ENCODE measurements at places on chromosomes 2 and 18.
A peak's percentile ranks its signal among the peaks of the same experiment; 100 is the strongest.

DNA sequence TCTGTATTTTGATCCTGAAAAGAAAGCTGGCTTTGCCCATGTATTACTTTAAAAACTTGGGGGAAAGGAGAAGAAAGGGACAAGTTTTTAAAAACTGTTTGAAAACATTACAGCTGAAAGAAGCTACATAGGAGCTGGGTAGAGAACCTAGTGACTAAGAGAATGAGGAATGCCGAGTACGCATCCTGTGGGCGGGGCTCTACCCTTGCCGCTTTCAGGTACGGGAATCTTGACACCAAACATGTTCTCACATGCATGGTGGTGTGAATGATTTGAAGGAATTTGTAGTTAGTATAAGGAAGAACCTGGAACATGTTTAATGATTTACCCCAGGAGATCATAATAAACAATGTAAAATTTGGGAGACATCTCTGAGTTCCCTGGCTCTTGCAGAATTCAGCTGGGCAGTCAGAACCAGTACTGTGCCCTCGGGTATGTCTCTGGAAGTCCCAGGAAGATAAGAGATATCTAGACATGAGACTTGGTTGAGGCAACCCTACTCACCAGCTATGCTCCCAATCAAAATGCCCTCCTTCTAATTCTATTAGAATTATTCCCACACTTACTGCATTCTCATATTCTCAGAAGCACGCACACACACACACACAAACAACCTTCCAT is 16.5 kb upstream of the TGFA start:
- DNase-seq = no peak

- DNase-seq = no peak
These were observed 18.1 kb upstream of the MGAT4A start for GRCh38 chr2:98749066-98749450.

GRCh38 chr2:173159791-173160463 is 84.3 kb downstream of the MAP3K20 start:
- DNase-seq = peak; percentile 98

- DNase-seq = no peak
These were observed 3.1 kb downstream of the EFR3B start for GRCh38 chr2:25044990-25045389.

- no peak for DNase-seq
These were observed 385.4 kb upstream of the CDH7 start for GRCh38 chr18:65365245-65365980.

DNA sequence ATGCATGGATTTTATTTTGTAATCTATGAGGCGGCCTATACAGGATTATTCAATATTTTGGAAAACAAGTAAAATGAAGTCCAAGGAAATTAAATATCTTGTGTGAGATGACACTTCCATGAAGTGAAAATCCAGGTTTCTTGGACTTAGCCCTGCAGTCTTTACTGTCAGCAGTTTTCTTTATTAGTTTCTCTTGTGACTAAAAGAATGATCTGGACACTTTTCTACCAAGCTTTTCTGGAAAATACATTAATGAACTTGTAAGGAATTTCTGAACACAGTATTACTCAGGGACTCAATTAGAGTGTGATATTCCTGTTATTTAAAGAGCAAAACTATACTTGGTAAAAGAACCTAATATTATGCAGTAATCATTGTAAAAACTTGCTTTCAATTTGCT is 610.4 kb upstream of the SLC8A1 start:
- no peak for DNase-seq

DNA sequence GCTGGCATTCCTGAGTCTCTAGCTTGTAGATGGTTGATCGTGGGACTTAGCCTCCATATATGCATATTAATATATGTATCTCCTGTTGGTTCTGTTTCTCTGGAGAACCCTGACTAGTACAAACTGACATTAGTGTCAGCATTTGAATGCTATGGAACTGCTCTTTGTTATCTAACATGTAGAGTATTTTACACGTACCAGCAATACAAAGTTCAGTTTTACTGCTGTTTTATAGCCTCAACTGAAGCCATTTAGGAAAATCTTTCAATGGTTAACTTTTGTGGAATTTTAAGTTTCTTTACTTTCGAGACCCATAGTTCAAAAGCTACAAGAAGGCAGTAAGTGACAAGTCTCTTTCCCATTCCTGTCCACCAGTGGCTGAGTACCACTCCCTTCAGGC is 418.4 kb downstream of the NUP35 start:
- no peak for DNase-seq

- no peak for DNase-seq
These were observed 6.8 kb downstream of the NEU4 start for GRCh38 chr2:241815477-241816430.

- DNase-seq = no peak
These were observed 36.5 kb downstream of the OSR1 start for GRCh38 chr2:19321946-19322345.
